Kidney capillary endothelial cell (primary cell): ENCODE measurements at places on chromosomes 1 and 21.

- DNase-seq: no peak
Measured at GRCh38 chr1:43834280-43835081, 99.1 kb upstream of the ARTN start.

DNA sequence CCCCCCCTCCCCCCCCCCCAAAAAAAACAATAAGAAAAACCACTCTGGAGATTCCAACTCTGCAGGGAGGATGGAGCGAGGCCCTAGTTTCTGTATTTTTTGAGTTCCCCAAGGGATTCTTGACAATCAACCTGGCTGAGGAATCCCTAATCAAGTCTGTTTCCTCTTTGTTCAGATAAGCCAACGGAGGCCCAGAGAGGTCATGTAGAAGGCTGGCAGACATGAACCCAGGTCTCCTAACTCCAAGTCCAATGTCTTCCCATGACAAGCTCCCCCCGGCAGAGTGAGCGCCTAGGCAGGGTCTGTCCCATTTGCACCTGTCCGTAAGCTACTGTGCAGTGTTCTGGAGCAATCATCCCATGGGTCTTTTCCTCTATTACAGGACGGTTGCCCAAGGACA, 39.5 kb downstream of the LRRC71 start:
- no peak for DNase-seq

- no peak for DNase-seq
Measured at GRCh38 chr1:167416506-167416905, 101.8 kb downstream of the CD247 start.

DNA sequence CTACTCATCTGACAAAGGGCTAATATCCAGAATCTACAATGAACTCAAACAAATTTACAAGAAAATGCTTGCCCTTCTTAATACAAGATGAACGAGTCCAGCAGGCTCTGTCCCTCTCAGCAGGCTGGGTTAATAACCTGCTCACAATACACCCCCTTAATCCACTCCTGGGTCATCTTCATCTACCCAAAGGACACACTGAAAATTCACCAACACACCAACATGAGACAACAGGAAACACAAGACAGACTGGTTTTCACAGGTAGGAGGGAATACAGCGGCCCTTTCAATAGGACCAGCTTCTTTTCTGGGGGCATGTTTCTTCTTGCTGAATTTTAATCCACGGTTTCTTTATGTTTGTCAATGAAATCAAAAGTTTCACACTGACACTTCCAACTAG, 44.6 kb downstream of the SUSD4 start:
- no peak for DNase-seq

GRCh38 chr1:15637826-15638225, 20.6 kb downstream of the DDI2 start:
- DNase-seq: no peak

DNA sequence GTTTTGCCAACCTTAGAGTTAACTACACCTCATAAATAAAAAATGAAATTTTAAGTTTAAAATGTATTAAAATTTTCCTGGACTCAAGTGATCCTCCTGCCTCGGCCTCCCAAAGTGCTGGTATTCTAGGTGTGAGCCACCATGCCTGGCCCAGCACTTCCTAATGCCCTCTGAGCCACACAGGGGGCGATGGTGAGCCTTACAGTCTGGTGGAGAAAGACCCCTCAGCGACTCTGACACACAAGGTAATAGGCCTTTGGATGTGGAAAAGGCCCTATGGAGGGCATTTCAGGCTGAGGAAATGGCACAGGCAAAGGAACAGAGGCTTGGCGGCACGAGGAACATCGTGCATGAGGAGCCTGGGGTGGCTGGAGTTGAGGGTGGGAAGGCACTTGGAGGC, 6.7 kb downstream of the CITED4 start:
- no peak for DNase-seq

GRCh38 chr1:200894712-200895442, at the start of gene INAVA:
TSS of gene INAVA (plus strand) at chr1:200894900. CDS start at chr1:200898401, 3,501 bp downstream.
- DNase-seq: no peak

- DNase-seq: no peak
Measured at GRCh38 chr1:202145068-202145743, 669 bp upstream of the ARL8A start.

DNA sequence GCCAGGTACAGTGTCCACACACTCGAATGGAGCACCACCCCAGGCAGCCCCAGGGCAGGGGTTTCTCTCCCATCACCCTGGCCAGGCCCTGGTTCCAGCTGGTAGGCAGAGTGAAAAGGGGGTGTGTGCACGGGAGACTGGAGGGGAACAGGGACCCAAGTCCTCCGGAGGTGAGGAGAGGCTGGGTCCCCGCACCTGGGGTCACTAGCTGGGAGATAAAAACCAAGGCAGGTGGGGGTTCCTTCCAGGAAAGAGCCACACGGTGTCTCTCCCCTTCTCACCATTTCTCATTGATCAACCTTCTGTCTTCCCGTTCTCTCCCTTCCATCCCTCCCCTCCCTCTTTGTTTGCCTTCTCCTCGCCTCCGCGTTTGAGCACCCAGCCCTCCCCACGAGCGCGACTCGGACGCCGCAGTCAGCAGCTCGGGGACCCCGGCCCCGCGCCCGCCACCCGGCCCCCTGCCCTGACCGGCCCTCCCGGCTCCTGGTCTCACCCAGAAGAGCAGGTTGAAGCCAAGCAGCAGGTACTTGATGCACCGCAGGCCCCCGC, 358 bp downstream of the TSPAN2 start:
- no peak for DNase-seq
